ENCODE measurements at places on chromosomes 11 and 22.

GRCh38 chr11:3903207-3903896 lies 47.9 kb downstream of the STIM1 start:
- DNase-seq = no peak

- DNase-seq = no peak
Observed at GRCh38 chr11:74694136-74694930, 36.9 kb downstream of the CHRDL2 start.

DNA sequence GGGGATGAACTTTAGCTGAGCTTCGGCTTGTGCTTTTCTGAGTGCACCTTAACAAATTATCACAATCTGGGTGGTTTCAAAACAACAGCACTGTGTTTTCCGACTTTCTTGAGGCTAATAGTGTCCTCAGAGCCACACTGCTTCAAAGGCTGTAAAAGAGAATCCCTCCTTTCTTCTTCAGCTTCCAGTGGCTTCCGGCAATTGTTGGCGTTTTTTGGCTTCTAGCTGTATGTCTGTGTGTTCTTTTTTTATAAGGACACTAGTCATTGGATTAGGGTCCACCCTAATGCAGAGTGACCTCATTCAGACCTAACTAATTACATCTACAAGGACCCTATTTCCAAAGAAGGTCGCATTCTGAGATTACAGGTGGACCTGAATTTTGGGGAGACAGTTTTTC lies 30.6 kb downstream of the KIAA1671 start:
- no peak for DNase-seq

GRCh38 chr11:45313171-45313865 lies 27.2 kb upstream of the SYT13 start:
- DNase-seq = no peak

DNA sequence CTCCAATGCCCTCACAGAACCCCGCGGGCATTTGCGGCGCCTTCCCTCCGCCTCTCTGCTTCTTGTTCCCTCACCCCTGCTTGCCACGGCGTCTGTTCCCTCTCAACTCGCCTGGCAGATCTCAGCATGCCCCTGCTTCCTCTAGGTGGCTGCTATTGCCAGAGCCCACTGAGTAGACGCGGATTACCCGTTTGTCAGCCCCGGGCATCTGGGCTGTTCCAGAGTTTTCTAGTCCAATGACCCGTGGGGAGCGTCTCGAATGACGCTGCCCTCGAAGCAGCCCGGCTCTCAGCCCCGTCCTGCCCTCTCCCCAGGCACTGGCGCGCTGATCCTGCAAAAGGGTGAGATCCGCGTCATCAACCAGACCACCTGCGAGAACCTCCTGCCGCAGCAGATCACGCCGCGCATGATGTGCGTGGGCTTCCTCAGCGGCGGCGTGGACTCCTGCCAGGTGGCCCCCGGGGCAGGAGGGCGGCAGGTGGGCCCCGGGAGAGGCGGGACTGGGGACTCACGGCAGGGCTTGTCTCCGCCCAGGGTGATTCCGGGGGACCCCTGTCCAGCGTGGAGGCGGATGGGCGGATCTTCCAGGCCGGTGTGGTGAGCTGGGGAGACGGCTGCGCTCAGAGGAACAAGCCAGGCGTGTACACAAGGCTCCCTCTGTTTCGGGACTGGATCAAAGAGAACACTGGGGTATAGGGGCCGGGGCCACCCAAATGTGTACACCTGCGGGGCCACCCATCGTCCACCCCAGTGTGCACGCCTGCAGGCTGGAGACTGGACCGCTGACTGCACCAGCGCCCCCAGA lies 49.7 kb downstream of the ST14 start:
- DNase-seq = no peak

- no peak for DNase-seq
Observed at GRCh38 chr11:197741-198235, 4.9 kb downstream of the SCGB1C1 start.

- no peak for DNase-seq
Observed at GRCh38 chr11:26947379-26947844, 46.5 kb upstream of the FIBIN start.

GRCh38 chr11:63212742-63213141 lies 30.7 kb downstream of the SLC22A25 start:
- DNase-seq = peak; percentile 8

- DNase-seq = no peak
Observed at GRCh38 chr11:87878373-87878825, 296.8 kb downstream of the RAB38 start.

- DNase-seq = no peak
Observed at GRCh38 chr11:19970944-19971343, 189.3 kb downstream of the DBX1 start.

- DNase-seq = no peak
Observed at GRCh38 chr11:37811349-37811748, 1213.3 kb upstream of the RAG2 start.

- no peak for DNase-seq
Observed at GRCh38 chr22:21970037-21970799, 12.4 kb downstream of the TOP3B start.

- DNase-seq = no peak
Observed at GRCh38 chr11:128595221-128595620, 7.9 kb upstream of the ETS1 start.

GRCh38 chr11:74175920-74176319 lies 4.8 kb downstream of the PPME1 start:
- no peak for DNase-seq

- no peak for DNase-seq
Observed at GRCh38 chr22:20226077-20226716, 41.9 kb downstream of the RTN4R start.

DNA sequence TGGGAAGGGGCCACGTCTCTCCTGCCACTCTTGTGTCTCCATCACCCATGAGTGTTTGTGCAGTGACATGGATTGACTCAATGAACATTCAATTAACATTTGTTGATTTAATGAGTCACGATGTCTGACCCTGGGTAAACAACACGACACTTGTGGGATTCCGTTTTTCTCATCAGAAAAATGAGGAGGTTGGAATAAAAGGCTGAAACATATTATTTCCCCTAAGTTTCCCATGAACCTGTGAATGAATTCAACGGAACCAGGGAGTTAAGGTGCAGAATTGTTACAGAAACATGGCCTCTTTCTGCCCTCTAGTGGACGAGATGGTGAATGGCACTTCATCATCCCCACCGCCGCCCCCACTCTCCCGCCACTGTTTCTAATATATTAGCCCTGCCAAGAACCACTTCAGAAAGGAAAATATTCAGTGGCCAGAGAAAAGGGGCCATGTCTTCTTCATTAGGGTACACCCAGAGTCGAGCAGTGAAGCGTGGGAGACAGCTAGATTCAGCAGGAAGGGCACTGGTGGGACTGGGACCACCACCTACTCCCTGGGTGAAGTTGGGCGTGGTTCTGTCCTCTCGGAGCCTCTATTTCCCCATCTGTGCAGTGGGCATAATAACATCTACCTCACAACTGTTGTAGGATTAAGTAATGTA lies 46.3 kb upstream of the SYT13 start:
- DNase-seq = peak; percentile 51

DNA sequence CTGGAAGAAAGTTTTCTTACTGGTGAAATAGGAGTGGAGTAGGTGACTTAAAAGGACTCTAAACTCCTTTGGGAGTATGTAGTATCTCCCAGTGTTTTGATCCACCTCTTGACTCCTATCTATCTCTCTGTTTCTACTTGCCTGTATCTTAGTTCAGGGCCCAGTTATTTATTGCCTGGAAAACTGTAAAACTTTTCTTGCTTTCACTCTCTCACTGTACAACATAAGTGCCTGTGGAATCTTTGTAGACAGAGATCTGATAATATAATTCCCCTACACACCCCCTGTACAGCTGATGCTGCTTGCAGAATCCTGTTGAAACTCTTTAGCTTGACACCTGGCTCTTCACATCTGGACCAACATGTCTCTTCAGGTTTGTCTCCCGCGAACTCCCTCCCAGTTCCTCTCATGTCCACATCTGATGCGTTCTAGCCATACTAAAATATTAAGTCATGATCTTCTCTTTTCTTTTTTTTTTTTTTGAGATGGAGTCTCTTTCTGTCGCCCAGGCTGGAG lies 26.5 kb upstream of the SESN3 start:
- DNase-seq = no peak

DNA sequence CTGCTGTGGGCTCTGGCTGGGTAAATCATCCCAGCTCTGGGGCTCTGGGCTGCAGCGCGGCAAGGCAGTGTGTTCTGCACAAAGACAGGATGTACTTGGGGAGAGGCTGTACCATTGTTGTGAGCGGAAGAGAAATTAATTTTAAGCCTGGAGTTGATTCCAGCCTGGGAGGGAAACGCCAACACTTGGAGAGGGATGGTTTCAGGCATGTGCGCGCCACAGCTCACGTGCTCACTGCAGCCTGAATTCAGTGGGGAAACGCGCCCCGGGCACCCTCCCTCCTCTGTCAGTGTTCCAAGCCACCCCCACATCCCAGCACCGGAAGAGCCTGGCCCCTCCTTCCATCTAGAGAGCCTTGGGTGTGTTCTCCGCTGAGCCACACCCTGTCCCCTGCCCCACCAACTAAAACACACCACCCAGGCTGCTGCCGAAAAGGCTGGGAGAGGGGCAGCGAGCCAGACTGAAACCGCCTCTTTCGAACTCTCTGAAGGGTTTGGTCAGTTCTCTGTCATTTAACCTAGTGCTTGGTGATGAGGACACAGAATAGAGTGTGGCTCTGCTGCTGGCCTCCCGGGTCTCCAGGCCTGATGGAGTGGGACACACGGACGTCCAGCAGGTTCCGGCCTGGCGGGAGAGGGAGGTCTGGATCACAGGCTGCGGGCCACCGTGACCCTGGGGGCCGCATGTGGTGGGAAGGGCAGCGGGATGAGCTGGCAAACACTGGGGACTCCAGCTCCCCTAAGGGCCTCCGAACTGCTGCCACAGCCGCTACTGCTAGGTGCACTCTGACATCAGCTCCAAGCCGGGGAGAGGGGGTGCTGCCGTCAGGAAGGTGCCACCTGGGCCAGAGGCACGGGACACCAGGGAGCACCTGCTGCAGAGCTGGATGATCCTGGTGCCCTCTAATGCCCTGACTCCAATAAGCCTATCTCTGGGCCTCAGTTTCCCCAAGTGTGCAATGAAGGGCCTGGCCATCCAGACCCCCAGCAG lies 230.8 kb downstream of the CTTN start:
- DNase-seq = no peak

DNA sequence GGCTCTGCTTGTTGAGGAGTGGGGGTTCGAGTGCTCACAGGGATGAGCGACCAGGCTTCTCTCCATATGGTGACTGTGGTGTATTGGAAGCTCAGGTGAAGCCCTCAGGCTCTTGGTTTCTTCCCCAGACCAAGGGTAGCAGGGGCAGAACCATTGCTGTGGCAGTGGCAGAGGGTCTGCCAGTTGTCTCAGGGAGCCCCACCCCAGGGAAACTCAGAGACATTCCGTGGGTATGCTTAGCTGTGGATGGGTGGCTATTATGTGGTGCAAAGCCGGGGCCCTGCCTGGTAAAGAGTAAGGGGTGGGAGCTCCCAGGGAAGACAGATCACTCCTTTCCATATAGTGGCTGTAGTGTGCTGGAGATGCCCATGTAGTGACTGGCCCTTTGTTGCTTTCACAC lies 167.8 kb downstream of the DLG2 start:
- no peak for DNase-seq

DNA sequence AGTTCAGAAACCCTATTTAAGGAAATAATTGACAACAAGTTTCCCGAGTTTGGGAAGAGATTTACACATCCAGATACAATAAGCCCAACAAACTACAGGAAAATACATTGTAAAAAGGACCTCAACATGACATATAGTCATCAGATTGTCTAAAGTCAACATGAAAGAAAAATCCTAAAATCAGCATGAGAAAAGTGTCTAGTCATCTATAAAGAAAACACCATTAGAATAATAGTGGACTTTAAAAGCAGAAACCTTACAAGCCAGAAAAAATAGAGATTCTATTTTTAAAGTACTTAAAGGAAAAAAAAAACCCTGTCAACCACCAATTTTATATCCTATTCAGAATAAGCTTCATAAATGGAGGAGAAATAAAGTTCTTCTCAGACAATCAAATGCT lies 1.4 kb upstream of the OR5B2 start:
- DNase-seq = no peak

GRCh38 chr11:75435571-75435925 lies 2.5 kb upstream of the KLHL35 start:
- DNase-seq = no peak

DNA sequence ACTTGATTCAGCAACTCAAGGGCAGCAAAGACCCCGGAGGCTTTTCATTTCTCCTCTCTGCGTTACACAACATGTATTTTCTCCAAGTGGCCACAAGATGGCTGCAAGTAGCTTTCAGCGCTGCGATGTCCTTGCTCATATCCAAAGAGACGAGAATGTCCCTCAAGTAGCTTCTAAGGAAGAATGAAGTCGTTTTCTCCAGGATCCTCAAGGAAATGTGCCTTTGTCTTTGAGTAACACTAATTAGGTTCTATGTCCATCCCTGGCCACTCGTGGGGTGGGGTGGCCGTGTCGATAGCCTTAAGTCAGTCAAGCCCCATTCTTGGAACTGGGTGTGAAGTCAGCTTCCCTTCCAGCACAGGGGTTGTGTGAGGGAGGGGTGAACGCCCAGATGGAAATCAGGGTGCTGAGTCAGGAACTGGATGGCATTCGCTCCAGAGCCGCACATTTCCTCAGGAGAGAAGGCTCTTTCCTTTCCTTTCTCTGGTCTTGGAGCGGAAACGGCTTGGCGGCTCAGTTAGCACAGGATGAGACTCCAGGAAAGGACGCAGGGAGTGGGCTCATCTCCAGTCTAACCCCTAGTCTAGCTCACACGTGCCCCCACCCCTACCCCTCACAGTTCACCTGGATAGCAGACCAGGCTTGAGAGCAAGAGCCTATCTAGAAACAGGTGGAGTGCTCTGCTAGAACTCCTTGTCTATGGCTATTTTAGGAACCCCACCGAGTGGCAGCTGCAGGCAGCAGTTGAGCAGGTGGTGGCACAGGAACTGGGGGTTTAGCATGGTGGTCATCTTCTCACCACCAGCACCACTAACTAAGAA lies 44.3 kb downstream of the NNMT start:
- peak; percentile 45 for DNase-seq

- no peak for DNase-seq
Observed at GRCh38 chr11:72295471-72295870, 51.5 kb upstream of the PHOX2A start.

- DNase-seq = no peak
Observed at GRCh38 chr11:77658213-77659013, 20.8 kb upstream of the CLNS1A start.
